Fibroblast of lung (primary cell): ENCODE measurements at places on chromosomes 4 and X.

DNA sequence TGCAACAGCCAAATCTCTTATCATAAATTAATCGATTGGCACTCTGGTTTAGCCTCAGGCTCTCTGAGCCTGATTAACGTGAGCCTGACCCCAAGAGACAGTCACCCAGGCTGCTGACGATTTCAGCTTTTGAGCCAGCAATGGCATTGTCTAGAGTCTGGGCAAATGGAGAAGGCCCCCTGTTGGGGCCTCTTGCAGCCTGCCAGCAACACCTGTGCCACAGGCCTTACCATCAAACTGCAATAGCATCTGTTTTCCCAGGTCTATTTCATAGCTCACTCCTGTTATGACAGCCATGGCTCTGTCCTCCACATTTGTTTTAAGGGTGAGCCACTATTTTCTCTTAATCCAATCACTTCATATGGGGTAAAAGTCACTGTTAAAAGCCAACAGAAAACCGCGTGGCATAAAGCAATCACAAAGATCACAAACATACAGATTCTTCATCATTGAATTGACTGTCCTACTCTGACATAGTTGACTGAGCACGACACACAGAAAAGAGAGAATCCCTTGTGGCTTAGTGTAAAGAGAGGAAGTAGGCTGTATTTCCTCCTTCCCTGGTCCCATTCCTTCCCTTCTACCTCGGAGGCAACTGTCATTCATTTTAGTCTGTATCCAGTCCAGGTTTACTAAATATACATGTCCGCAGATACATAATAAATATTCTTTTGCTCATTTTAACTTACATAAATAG, 47.8 kb downstream of the SLC9A7 start:
- no peaks in the 10 kb centered on the region for H3K27me3 ChIP-seq
- no peaks in the 10 kb centered on the region for H3K4me1 ChIP-seq
- H3K36me3 ChIP-seq, result no peaks in the 10 kb centered on the region

GRCh38 chr4:128481752-128482480, 194.3 kb upstream of the PGRMC2 start:
- no peaks in the 10 kb centered on the region for H3K4me1 ChIP-seq
- no peak for DNase-seq
- no peak overlapping the region for H3K27ac ChIP-seq
- H3K27me3 ChIP-seq, result no peaks in the 10 kb centered on the region
- no peak overlapping the region for H3K4me3 ChIP-seq

DNA sequence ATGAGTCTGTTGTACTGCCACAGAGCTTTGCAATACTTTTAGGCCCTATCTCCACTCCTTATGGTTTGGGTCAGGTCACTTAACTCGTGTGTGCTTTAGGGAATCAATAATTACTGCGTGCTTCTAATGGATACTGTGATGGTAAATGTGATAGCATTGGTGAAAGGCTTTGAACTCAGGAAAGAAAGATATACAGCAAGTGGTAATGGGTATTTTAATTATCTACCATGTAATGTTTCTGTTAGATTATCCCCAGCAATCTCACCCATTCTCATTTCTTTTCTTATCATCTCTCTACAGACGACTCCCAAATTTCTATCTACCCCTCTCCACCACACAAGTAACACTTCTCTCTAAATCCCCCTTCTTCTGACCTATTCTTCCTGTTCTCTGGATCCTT, 128.6 kb downstream of the GPC3 start:
- H3K36me3 ChIP-seq, result no peaks in the 10 kb centered on the region
- H3K4me3 ChIP-seq, result no peak overlapping the region
- no peaks in the 10 kb centered on the region for H3K27me3 ChIP-seq
- no peaks in the 10 kb centered on the region for H3K4me1 ChIP-seq
- no peak for DNase-seq

GRCh38 chr4:3372933-3373465, 68.8 kb upstream of the HGFAC start:
- H3K4me1 ChIP-seq, result peaks cover 21% of the 10 kb centered on the region
- H3K27ac ChIP-seq, result no peak overlapping the region
- H3K27me3 ChIP-seq, result no peaks in the 10 kb centered on the region
- DNase-seq, result peak; percentile 54
- no peaks in the 10 kb centered on the region for H3K36me3 ChIP-seq

GRCh38 chr4:113878668-113879067, 100.8 kb downstream of the ARSJ start:
- H3K36me3 ChIP-seq, result no peaks in the 10 kb centered on the region
- no peak overlapping the region for H3K4me3 ChIP-seq
- H3K4me1 ChIP-seq, result peaks cover 6% of the 10 kb centered on the region
- H3K27me3 ChIP-seq, result no peaks in the 10 kb centered on the region
- DNase-seq, result peak; percentile 32
- H3K27ac ChIP-seq, result no peak overlapping the region

DNA sequence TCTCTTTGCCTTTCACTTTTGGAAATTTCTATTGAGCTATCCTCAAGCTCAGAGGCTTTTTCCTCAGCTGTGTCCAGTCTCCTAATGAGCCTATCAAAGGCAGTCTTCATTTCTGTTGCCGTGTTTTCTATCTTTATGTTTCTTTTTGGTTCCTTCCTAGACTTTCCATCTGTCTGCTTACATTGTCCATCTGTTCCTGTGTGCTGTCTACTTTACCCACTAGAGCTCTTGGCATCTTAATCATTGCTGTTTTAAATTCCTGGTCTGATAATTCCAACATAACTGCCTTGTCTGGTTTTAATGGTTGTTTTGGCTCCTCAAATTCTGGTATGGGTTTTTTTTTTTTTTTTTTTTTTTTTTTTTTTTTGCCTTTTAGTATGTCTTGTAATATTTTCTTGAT, 9.3 kb upstream of the PDE6B start:
- no peaks in the 10 kb centered on the region for H3K27me3 ChIP-seq
- H3K36me3 ChIP-seq, result no peaks in the 10 kb centered on the region
- DNase-seq, result no peak
- H3K27ac ChIP-seq, result no peak overlapping the region
